K562 (cell line): ENCODE measurements at places on chromosomes 6 and 20.

GRCh38 chr6:29531668-29532067 is 27.9 kb downstream of the UBD start:
- no peak overlapping the region for H3K27ac ChIP-seq
- no peak for DNase-seq
- no peaks in the 10 kb centered on the region for H3K4me1 ChIP-seq
- no peaks in the 10 kb centered on the region for H3K36me3 ChIP-seq
- no peaks in the 10 kb centered on the region; the same call in 2 of the 3 replicates for H3K27me3 ChIP-seq

- H3K4me1 ChIP-seq: no peaks in the 10 kb centered on the region
- peaks cover 12% of the 10 kb centered on the region; the same call in 2 of the 3 replicates for H3K27me3 ChIP-seq
- H3K36me3 ChIP-seq: no peaks in the 10 kb centered on the region
- no peak for DNase-seq
- H3K4me3 ChIP-seq: no peak overlapping the region
Observed at GRCh38 chr6:168404560-168404959, 36.4 kb upstream of the SMOC2 start.

- H3K27ac ChIP-seq: no peak overlapping the region
- no peak for DNase-seq
- H3K27me3 ChIP-seq: no peaks in the 10 kb centered on the region
- H3K36me3 ChIP-seq: no peaks in the 10 kb centered on the region
- H3K4me3 ChIP-seq: no peak overlapping the region
Observed at GRCh38 chr6:81978230-81978629, 225.7 kb upstream of the TENT5A start.

DNA sequence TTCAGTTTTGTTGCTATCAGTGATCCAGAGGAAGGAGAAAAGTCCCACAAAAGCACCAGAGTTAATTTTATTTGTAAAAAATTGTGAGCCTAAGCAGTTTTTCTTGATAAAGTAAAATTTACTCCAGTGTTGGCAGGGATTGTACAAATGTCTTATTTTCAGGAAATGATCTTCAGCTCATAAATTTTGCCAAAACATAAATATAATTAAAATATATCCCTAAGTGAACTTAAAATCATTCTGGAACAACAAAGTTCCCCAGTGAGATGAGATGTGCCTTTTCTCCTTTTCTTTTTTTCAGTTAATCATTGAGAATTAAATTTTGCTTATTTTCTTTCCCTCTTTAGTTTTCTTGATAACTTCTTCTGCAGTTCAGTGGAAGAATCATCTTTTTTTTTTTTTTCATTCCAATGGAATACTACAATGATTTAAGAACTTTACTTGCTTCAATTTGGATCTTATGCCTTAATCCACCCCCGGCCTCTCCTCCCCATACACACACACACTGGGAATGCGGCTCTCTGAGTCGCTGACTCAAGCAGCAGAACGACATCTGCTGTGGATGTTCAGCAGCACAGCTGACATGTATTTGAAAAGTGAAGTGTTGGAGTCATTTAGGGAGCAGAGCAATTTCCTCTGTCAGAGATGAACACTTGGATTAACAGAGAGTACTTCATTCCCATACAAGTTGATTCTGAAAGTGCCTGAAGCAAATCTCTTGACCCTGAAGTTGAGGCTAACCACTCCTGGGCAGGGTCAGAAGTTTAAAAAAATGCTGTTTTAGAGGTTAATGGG is 27.7 kb upstream of the LAMA4 start:
- DNase-seq: no peak
- H3K27ac ChIP-seq: no peak overlapping the region
- H3K36me3 ChIP-seq: no peaks in the 10 kb centered on the region
- no peaks in the 10 kb centered on the region for H3K27me3 ChIP-seq
- no peaks in the 10 kb centered on the region for H3K4me1 ChIP-seq

- H3K4me1 ChIP-seq: no peaks in the 10 kb centered on the region
- no peak for DNase-seq
- no peak overlapping the region for H3K27ac ChIP-seq
- H3K4me3 ChIP-seq: no peak overlapping the region
- no peaks in the 10 kb centered on the region for H3K36me3 ChIP-seq
- H3K27me3 ChIP-seq: peaks cover 11% of the 10 kb centered on the region
Observed at GRCh38 chr6:804771-805170, 111.8 kb upstream of the EXOC2 start.

DNA sequence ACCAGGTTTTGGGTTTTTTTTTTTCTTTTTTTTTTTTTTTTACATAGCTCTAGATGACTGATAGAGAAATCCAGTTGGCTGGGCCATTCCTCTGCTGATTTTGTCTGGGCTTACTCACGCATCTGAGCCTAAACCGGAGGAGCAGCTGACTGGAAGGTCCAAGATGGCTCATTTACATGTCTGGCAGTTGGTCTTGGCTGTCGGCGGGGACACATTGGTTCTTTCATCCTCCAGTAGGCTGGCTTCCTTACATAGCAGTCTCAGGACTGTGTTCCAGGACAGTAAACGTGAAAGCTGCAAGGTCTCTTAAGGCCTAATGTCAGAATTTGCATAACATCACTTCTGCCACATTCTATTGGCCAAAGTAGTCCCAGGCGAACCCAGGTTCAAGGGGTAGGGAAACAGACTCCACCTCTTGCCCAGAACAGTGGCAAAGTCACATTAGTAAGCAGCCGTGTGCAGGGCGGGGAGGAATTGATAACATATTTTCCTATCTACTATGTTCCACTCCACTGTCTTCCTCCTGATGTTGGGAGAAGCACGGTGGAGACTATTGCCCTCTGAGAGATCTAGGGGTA is 87.0 kb downstream of the CDH22 start:
- no peak overlapping the region for H3K4me3 ChIP-seq
- H3K27me3 ChIP-seq: no peaks in the 10 kb centered on the region; the same call in 2 of the 3 replicates
- H3K27ac ChIP-seq: no peak overlapping the region
- no peaks in the 10 kb centered on the region for H3K36me3 ChIP-seq

GRCh38 chr6:162019349-162019748 is 708.2 kb downstream of the PRKN start:
- H3K4me3 ChIP-seq: no peak overlapping the region
- H3K4me1 ChIP-seq: no peaks in the 10 kb centered on the region
- DNase-seq: no peak
- no peak overlapping the region for H3K27ac ChIP-seq
- H3K27me3 ChIP-seq: no peaks in the 10 kb centered on the region

DNA sequence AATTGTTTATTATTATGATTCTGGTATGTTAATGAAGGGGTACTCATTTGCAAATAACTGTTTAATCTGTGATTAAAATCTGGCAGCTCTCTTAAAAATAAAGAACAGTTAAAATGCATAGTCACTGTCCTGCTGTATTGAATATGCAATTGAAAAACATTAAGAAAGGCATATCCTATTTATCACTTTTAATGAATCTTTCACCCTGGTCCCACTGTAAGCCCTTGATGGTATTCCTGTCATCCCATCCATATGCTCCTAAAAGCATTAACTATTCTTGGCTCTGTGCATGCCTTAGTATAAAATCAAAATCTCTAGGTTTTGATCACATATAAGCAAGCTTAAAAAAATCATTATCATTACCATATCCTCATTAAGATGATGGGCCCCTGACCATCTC is 411.0 kb upstream of the SOX4 start:
- no peak overlapping the region for H3K27ac ChIP-seq
- H3K4me1 ChIP-seq: no peaks in the 10 kb centered on the region
- no peaks in the 10 kb centered on the region for H3K27me3 ChIP-seq
- H3K36me3 ChIP-seq: no peaks in the 10 kb centered on the region

GRCh38 chr6:85865420-85866369 is 223.0 kb upstream of the SYNCRIP start:
- peak overlapping the region; percentile 0; the same call in 1 of the 2 replicates for H3K4me3 ChIP-seq
- no peak overlapping the region for H3K27ac ChIP-seq
- H3K36me3 ChIP-seq: no peaks in the 10 kb centered on the region
- H3K4me1 ChIP-seq: no peaks in the 10 kb centered on the region
- DNase-seq: no peak

DNA sequence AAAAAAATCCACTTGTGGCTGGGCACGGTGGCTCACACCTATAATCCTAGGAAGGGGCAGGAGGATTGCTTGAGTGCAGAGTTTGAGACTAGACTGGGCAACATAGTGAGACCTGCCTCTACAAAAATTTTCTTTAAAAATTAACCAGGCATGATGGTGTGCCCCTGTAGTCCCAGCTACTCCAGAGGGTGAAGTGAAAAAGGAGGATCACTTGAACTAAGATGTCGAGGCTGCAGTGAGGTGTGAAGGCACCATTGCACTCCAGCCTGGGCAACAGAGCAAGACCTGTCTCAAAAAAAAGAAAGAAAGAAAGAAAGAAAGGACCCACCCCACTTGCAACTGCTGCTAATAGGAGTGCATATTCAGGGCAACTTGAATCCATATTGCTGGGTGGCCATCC is 13.7 kb upstream of the SNX3 start:
- H3K4me1 ChIP-seq: peaks cover 4% of the 10 kb centered on the region; the same call in 2 of the 3 replicates
- H3K36me3 ChIP-seq: no peaks in the 10 kb centered on the region
- no peak overlapping the region for H3K27ac ChIP-seq

DNA sequence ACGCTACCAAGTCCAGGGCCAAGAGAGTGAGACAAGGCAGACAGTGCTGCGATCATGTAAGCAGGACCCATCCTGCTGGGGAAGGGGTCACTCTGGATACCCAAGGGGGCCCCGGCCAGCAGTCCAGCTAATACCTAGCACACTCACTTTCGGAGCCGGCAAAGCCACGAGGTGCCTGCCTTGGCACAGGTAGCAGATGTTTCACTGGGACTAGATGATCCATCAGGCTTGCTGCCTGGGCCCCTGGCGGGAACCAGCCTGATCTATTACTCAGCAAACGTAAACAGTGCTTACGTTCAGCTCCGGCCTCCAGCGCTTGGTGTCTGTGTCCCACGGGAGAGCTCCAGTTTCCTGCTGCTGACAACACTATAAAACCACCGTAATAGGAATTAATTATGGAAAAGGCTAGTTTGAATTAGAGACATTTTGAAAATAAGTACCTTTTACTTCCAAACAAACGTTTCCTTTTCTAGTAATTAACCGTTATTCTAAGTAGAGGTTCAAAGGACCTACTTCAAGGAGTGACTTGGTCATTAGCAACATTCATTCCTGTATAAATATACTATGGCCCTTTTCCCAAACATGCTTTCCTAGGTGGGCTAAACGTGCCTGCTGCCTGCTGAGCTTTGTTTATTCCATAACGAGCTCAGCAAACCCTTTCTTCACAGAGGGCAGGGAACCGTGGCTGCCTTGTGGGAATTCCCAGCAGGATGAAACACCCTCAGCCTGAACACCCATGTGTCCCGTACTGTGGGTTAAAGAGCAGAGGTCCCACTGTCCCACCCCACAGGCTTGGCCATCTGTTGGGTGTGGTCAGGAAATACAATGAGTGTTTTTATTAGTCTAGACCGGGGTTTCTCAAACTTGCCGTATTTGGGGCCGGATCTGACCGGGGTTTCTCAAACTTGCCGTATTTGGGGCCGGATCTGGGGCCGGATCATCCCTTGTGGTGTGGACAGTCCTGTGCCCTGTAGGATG is 18.4 kb downstream of the SLC22A23 start:
- peaks cover 23% of the 10 kb centered on the region for H3K4me1 ChIP-seq
- no peak overlapping the region; the same call in 2 of the 3 replicates for H3K27ac ChIP-seq
- no peak overlapping the region for H3K4me3 ChIP-seq
- no peaks in the 10 kb centered on the region for H3K36me3 ChIP-seq
- DNase-seq: no peak

- DNase-seq: no peak
- no peak overlapping the region for H3K4me3 ChIP-seq
- no peaks in the 10 kb centered on the region; the same call in 1 of the 2 replicates for H3K4me1 ChIP-seq
- no peak overlapping the region for H3K27ac ChIP-seq
- peaks cover 19% of the 10 kb centered on the region for H3K36me3 ChIP-seq
Observed at GRCh38 chr6:126100386-126100785, 114.0 kb downstream of the TRMT11 start.

DNA sequence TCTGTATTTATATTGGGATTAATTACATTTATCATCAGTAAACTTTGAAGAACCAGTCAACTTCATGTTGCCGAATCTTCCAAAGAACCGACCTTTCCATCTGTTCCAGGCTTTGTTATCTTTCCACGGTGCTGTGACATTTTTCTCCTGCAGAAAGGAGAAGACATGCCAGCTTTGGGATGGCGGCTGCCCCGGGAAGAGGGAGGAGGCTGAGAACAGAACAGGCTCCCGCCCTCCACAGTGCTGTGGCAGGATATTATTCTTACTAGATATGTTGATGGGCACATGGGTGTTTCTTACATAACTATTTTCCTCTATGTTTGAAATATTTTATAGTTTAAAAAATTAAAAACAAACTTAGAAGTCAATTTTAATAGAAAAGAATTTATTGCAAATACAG is 44.9 kb downstream of the GINS1 start:
- no peak for DNase-seq
- no peak overlapping the region for H3K4me3 ChIP-seq
- no peaks in the 10 kb centered on the region for H3K4me1 ChIP-seq
- peaks cover 19% of the 10 kb centered on the region for H3K27me3 ChIP-seq
- no peak overlapping the region for H3K27ac ChIP-seq

DNA sequence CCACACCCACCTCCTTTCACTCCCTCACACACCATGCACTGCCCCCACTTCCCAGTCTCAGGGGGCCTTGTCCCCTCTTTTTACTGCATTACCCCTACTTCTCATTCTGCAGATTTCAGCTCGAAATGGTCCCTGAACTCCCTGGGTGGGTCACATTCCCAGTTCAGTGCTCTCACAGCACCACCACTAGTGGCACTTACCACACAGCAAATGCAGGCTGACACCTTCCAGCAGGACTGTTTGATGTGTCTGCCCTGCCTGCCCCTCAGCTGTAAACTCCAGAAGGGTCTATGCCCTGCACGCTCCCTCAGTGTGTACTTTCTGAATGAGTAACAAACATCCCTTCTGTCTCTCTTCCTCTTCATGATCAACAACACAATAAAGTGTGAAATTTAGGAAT is 4.0 kb downstream of the DYNLT1 start:
- peaks cover 18% of the 10 kb centered on the region; the same call in 2 of the 3 replicates for H3K4me1 ChIP-seq
- H3K27me3 ChIP-seq: no peaks in the 10 kb centered on the region
- no peak overlapping the region for H3K27ac ChIP-seq
- H3K36me3 ChIP-seq: peaks cover 51% of the 10 kb centered on the region
- DNase-seq: no peak

GRCh38 chr20:44319839-44320422 is 8.9 kb upstream of the FITM2 start:
- no peak overlapping the region for H3K4me3 ChIP-seq
- H3K27me3 ChIP-seq: peaks cover 4% of the 10 kb centered on the region
- no peak overlapping the region for H3K27ac ChIP-seq

DNA sequence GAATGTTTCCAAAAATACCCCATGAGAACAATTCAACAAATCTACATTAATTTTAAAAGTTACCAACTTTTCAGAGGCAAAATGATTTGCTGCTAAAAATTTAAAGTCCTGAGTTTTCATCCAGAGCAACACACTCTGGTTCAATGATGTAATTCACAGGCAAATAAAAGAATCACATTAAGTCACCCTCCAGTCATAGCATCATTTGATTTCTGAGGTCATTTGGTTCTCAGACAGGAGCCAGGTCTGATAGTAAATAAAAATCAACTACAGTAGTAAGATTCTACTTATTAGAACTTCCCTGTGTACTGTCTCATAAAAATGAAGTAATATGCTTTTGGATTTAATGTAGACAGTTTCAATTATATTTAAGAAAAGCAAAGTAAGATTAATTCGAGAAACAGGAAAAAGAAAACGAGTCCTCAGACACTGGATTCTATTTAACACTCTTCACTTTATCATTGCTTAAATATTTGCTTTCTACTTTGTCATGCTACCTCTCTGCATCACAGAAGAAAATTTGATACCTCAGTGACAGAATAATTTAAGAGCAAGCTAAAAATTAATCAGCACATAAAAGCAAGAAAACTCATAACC is 25.8 kb downstream of the MAP7 start:
- no peaks in the 10 kb centered on the region for H3K36me3 ChIP-seq
- DNase-seq: no peak
- no peak overlapping the region for H3K27ac ChIP-seq
- H3K4me3 ChIP-seq: no peak overlapping the region
